AG04450 (cell line): ENCODE measurements at places on chromosomes 5 and 9.

DNA sequence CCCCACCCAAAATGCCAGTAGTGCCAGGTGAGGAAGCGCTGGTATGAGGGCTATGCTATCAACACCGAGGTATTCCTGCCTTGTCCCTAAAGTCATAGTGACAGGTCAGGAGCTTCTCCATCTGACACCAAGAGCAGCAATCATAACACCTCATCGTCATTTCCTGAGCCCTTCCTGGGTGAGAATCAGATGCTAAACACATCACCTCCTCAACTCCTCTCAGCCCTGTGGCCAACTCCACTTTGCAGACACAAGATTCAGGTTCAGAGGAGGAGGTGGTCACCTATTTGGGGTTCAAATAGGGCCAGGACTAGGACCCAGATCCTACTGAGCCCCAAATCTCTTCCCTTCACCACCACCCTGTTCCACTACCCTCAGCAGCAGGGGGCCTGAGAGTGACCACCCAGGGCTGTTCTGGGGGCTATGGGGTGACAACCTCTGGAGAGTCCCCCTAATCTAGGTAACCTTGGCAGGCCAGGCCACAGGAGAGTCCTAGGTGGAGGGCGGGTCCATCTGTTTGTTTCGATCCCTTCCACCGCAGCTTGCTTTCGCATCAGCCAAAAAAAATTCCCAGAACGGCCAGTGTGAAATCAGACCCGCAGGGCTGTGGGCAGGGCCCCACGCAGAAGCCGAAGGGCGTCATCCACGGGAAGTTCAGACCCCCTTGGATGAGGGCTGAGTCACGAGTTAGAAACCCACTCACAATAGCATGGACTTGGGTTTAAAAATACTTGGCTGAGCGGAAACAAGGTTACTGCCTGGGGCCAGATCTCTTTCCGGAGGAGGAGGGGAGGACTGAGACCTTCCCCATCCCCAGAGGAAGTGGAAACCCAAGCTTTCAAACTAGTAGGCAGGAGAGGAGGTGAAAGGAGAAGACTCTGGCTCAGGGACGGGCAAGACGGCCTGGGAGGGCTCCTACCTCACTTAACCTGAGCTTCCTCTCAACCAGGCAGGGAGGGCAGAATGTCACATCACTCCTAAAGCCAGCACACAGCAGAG, 8.7 kb downstream of the STK10 start:
- no peak for DNase-seq

DNA sequence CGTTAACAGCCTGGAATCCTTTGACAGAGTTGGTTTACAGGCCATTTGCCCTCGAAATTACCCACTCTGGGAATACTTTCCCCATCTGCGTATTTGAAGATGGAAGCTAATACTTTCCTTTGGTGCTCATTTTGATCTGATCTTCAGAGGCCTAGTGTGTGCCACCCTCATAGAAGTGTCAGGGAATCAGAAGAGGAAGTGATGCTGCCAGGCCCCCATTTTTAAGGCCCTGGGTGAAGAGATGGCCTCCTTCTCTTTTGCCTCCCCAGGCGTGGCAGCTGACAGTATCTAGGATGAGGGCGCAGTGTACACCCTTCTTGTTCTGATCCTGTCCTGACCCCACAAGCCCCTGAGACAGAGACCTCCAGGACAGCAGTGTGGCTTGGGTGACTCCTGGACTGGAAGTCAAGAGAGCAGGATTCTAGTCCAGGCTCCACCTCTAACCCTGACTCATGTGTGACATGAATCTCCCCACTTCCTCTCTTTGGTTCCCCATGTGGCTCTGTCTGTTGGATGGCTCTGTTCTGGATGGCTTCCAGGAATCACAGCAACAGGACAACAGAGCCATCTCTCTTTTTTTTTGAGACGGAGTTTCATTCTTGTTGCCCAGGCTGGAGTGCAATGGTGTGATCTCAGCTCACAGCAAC, 27.8 kb downstream of the CSF1R start:
- no peak for DNase-seq

GRCh38 chr5:1344975-1345838, at the start of gene CLPTM1L:
Gene CLPTM1L, minus strand, starts transcription at chr5:1345099. Its CDS starts 258 bp downstream, at chr5:1344841.
- DNase-seq = peak; percentile 39

- no peak for DNase-seq
Observed at GRCh38 chr5:73305386-73305785, 132.4 kb downstream of the TMEM174 start.

DNA sequence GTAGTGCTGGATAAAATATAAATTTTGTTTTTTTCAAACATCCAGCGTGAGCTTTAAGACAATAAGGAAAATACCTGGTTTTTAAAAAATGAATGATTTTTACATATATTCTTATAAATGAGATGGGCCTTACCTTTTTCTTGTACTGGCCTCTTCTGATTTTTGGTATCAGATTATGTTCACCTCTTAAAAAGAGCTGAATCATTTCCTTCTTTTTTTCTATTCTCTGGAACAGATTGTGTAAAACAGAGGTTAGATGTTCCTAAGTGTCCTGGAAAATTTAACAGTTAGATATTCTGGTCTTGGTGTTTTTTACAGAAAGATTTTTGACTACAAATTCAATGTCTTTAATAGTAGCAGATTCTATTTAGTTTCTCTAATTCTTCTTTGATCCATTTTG, 74.6 kb downstream of the NDUFAF2 start:
- no peak for DNase-seq

DNA sequence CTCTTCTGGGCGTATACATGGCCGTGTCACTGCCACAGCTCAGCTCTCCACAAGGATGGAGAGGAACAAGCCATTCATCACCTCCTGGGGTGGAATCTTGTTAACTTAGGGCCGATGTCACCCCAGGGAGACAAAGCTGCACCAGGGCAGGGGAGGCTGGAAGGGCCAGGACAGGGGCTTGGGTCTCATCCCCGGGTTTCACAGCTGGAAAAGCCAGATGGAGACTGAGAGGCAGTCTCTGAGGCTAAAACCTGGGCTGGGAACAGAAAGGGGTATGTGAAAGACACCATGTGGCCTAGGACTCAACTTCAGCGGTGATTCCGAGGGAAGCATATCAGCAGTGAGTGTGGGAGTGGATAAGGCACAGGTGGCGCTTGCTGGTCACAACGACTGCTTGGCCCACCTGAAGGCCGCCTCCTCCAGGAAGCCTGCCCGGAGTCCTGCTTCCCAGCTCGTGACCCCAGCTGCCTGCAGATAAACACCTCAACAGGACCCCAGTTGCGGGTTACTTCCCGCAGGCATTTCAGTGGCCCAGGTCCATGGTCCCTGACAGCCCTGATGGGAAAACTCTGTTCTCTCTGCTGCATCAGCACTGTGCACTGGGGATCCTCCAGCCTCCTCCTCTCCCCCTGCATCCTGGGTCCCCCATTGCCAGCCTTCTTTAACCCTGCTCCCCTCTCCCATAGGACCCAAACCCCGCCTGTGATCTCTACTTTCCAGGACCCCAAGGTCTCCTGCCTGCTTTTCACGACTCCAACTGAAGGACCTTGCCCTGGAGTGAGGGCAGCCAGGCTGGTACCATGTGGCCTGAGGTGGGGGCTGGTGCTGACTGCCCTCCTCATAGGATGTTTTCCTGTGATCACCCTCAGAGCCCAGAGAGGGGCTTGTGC, 51.7 kb upstream of the FCN1 start:
- DNase-seq = no peak

DNA sequence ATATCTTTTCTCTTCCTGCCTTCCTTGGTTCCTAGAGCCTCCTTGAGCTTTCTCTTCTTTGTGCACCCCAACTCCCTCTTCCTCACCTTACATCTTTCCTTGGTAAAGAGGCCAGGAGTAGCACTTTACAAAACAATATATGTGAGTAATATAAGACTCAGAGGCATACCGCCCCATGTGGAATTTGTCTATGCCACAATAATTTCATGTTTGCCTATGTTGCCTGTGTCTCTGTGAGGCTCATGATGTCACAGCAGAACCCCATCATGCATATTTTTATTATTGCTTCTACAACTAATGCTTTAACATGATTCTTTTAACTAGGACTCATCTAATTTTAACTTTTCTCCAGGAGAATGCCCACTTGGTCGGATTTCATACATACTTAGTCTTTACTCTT, 15.0 kb upstream of the LVRN start:
- no peak for DNase-seq

- no peak for DNase-seq
Observed at GRCh38 chr9:123929177-123929869, 603 bp downstream of the DENND1A start.

DNA sequence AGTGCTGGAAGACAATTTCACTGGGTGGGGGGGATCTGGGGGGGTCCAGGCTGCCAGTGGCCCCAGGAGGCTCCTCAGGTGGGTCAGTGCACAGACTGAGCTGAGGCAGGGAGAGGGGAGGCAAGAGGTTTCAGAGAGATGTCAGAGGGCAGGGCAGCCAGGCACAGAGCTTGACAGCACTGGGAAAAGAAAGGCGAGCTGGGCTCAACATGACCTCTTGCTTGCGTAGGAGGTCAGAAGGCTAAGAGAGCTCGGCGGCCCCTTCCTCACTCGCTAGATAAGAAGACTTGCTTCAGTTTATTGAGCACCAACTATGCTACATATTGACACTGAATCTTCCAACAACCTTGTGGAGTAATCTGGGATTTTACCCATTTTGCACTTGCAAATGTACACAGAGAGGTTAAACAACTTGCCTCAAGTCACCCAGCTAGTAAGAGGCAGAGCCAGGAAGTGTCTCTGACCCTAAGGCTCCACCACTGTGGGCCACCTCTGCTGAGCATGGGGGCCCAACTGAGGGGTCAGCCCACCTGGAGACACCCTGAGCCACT, 3.5 kb downstream of the PDLIM7 start:
- DNase-seq = no peak

DNA sequence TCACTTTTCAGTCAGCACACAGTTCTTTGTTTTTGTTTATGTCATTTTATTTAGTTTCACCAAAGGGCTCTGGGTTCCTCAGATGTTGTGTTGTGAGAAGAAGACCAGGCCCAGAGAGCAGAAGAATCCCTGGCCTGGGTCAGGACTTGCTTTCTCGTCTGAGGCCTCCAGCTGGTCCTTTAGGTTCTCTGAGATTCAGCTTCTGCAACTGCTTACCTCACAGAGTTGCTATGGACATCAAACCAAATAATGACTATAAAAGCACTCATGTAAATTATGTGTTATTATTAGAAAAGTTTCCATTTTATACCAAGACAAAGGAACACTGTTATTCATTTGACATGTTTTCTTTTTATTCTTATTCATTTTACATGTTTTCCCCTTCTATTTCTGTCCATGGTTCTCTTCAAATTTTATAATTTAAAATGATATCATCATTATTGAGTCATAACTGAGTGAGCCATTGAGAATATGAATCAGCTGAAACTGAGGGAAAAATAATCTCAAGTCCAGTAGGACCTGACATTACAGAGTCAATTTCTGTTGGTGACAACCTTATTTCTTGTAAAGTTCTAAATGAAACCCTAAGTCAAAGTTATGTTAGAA, 44.0 kb upstream of the GLRX start:
- no peak for DNase-seq

GRCh38 chr5:148457183-148457620, 73.4 kb downstream of the FBXO38 start:
- DNase-seq = no peak
